ENCODE measurements at places on chromosomes 4 and X.

- DNase-seq, result no peak
Observed at GRCh38 chrX:39948582-39948981, 149.2 kb downstream of the BCOR start.

DNA sequence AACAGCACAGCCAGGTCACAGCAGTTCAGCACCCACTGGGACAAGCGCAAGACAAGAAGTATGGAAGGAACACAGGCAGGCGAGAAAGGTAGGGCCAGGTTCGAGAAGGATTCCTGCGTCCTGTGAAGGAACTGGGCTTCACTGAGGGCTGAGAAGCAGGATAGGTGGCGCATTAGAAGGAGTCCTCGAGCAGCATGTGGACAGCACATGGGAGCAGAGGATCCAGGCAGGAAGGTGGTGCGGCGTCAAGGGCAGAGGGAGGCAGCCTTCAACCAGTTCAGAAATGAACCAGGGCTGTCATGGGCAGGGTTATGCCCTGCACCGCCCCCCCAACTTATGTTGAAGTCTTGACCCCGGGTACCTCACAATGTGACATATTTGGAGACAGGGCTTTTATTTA is 30.8 kb upstream of the LAP3 start:
- no peak for DNase-seq

DNA sequence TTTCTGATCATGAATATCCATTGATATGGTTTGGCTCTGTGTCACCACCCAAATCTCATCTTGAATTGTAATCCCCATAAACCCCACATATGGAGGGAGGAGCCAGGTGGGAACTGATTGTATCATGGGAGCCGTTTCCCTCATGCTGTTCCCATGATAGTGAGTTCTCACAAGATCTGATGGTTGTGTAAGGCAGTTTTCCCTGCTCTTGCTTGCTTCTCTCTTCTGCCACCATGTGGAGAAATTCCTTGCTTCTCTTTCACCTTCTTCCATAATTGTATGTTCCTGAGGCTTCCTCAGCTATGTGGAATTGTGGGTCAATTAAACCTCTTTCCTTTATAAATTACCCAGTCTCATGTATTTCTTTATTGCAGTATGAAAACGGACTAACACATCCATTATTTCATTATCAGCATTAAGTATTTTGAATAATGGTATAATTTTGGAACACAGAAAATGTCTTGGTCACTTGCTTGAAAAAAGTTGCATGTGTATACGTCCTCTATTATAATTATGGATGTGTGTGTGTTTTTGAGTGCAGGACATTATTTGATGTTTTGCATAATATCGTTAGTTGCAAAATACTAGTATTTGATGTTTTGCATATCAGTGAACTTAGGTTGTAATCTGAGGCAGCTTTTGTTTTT is 334.6 kb downstream of the PCDH10 start:
- DNase-seq, result no peak

DNA sequence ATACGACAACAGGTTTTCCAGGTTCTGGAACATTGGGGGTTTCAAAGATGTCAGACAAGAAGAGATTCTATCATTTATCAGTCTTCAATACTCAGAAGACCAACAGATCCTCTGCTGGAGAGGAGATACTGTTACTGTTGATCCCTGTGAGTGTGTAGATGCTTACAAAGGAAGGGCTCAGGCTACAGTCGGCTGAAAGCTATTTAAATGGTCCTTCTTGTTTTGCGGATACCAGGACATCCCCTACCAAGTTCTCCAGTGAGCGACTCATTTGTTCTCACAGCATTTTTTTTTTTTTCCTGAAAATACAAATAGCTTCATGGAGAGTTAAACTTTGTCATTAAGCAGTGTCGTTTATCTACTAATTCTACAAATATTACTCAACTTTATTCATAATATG is 201.6 kb downstream of the CAMK2D start:
- DNase-seq, result no peak
